ENCODE measurements at places on chromosomes 12 and 14. TPM values are rescaled to one million over a fixed set of nuclear protein-coding genes. Genes with fewer than 3 reads are reported as not detected.

Gene LRIG3
- total RNA-seq = 80.9 TPM

Gene CAPZA3
- not detected for total RNA-seq

Gene PLA2G1B
- total RNA-seq = not detected

Gene C1S
- total RNA-seq = 89.8 TPM

Gene SSPN
- 56.9 TPM for total RNA-seq

Gene KLRC3
- not detected for total RNA-seq

Gene KRT1
- total RNA-seq = 2.1 TPM

Gene TMEM229B
- 0.52 TPM for total RNA-seq

Gene BICD1
- total RNA-seq = 7.8 TPM

Gene NOXRED1
- 0.52 TPM for total RNA-seq

Gene KRT73
- total RNA-seq = under 0.01 TPM

Gene BDKRB2
- total RNA-seq = 2.6 TPM

Gene HELB
- 2.6 TPM for total RNA-seq

Gene ASCL1
- not detected for total RNA-seq

Gene DHRS2
- total RNA-seq = not detected

Gene CLEC2A
- not detected for total RNA-seq

Gene EML1
- 37.6 TPM for total RNA-seq

Gene CTSG
- total RNA-seq = 0.52 TPM

Gene NPC2
- total RNA-seq = 104 TPM

Gene SERPINA1
- 3.7 TPM for total RNA-seq

Gene MYH7
- total RNA-seq = 426 TPM

Gene EID3
- total RNA-seq = 2.1 TPM

Gene ISCA2
- 19.8 TPM for total RNA-seq

Gene ADGRD1
- total RNA-seq = 7.8 TPM

Gene MYF5
- total RNA-seq = 28.2 TPM

Gene SEC23A
- total RNA-seq = 126 TPM

Gene CIROP
- not detected for total RNA-seq

Gene EFS
- 17.2 TPM for total RNA-seq

Gene YEATS4
- 10.4 TPM for total RNA-seq

Gene MYH6
- total RNA-seq = 2.1 TPM

Gene LHX5
- not detected for total RNA-seq

Gene ACOT4
- total RNA-seq = 0.52 TPM

Gene FAIM2
- 1.6 TPM for total RNA-seq

Gene DPPA3
- not detected for total RNA-seq
